ENCODE measurements at places on chromosomes 16 and 17. TPM values are rescaled to one million over a fixed set of nuclear protein-coding genes. Genes with fewer than 3 reads are reported as not detected.

- H3K27ac ChIP-seq, result no peak overlapping the region
- H3K4me1 ChIP-seq, result no peaks in the 10 kb centered on the region
- no peaks in the 10 kb centered on the region for H3K27me3 ChIP-seq
- H3K36me3 ChIP-seq, result no peaks in the 10 kb centered on the region
- no peak overlapping the region for H3K4me3 ChIP-seq
- DNase-seq, result no peak
These were observed 1308.4 kb downstream of the CDH8 start for GRCh38 chr16:60727851-60728250.

GRCh38 chr16:71410146-71410545 lies 31.7 kb downstream of the TLE7 start:
- no peak overlapping the region for H3K4me3 ChIP-seq
- no peak overlapping the region for H3K27ac ChIP-seq
- DNase-seq, result no peak
- no peaks in the 10 kb centered on the region for H3K36me3 ChIP-seq
- H3K27me3 ChIP-seq, result peaks cover 46% of the 10 kb centered on the region

DNA sequence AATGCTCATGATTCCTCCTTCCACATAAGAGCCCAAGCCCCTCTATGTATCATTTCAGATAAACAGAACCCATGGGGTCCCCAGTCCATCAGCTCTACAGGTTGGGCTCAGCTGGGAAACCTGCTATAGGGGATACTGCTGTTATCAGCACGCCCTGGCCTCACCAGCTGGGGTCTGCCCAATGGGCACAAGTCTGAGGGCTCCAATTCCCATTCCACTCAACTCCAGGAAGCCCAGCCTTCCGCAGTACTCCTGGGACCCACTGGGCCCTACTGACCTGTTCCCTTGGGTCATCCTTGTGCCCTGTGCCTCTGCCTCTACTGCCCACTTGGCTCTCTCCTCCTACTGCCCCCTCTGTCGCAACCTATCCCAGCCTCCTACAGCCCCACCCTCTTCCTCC lies 16.2 kb upstream of the XYLT2 start:
- peaks cover 13% of the 10 kb centered on the region for H3K4me1 ChIP-seq
- DNase-seq, result no peak
- no peak overlapping the region for H3K27ac ChIP-seq
- no peak overlapping the region for H3K4me3 ChIP-seq

DNA sequence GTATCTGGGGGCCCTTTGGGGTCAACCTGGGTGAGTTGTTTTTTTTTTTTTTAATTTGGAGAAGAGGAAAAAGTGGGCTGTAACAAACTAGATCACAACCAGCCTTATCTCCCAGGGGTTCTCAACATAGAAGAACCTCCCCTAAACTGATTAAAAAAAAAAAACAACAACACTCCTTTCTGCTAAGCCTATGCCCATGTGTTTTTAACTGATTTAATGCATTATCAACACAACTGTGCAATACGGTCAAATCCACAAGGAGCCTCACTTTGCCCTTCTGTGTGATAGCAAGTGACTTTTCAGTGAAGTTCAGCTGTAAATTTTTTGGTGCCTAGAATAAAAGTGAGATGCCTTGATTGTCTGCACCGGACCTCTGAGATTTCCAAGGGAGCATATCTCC lies 646 bp downstream of the MYH11 start:
- DNase-seq, result no peak
- H3K4me3 ChIP-seq, result no peak overlapping the region
- H3K36me3 ChIP-seq, result no peaks in the 10 kb centered on the region
- H3K4me1 ChIP-seq, result peaks cover 7% of the 10 kb centered on the region
- peaks cover 49% of the 10 kb centered on the region for H3K27me3 ChIP-seq

DNA sequence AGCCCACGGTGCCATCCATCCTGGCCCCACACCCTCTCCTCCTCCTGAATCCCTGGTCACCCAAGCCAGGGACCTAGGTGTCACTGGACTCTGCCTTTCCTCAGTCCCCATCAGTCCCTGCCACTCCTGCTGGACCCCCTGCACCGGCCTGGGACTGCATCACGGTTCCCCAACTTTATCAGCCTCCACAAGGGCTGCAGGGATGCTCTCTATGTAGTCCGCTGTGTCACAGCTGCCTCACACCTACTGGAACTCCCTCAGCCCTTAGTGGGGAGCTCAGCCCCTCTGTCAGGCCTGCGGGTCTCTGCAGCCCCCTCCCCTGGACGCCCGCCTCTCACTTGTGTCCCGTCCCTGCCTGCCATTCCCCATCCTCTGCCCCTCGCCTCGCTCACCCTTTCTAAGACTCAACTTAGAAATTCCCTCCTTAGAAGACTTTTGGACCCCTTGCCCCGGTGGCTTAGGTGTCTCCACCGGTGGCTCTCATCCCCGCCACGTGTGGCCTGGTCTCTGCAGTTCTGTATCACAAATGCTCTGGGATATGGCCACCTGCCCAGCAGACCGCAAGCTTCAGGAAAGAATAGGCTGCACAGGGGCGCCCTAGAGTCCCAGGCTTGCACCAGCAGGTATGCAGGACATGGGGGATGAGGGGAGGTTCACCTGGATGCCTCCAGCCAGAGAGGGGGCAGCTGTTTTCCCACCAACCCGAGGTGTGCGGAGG lies 62.9 kb downstream of the PRMT7 start:
- no peaks in the 10 kb centered on the region for H3K4me1 ChIP-seq
- no peak overlapping the region for H3K27ac ChIP-seq
- H3K4me3 ChIP-seq, result no peak overlapping the region
- H3K36me3 ChIP-seq, result no peaks in the 10 kb centered on the region
- DNase-seq, result no peak

DNA sequence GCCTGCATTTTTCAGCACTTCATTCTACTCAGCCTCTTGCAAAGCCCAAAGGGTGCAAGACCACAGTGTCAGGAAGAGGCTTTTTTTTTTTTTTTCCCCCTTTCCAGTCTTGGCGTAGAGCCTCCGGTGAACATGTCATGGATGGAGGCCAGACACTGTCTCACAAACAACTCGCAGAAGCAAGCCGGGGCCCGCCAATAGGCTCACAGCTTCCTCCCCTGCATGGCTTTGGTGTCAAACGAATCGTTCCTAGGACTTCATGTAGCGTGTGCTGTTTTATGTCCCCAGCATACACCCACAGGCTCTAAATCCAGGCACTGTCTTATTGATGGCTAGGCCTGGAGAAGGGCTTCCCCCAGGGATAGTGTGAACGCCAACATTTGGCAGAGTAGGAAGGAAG lies 457.7 kb upstream of the MAF start:
- peak overlapping the region; percentile 3 for H3K27ac ChIP-seq
- no peaks in the 10 kb centered on the region for H3K27me3 ChIP-seq
- H3K36me3 ChIP-seq, result no peaks in the 10 kb centered on the region
- DNase-seq, result no peak
- no peak overlapping the region for H3K4me3 ChIP-seq

DNA sequence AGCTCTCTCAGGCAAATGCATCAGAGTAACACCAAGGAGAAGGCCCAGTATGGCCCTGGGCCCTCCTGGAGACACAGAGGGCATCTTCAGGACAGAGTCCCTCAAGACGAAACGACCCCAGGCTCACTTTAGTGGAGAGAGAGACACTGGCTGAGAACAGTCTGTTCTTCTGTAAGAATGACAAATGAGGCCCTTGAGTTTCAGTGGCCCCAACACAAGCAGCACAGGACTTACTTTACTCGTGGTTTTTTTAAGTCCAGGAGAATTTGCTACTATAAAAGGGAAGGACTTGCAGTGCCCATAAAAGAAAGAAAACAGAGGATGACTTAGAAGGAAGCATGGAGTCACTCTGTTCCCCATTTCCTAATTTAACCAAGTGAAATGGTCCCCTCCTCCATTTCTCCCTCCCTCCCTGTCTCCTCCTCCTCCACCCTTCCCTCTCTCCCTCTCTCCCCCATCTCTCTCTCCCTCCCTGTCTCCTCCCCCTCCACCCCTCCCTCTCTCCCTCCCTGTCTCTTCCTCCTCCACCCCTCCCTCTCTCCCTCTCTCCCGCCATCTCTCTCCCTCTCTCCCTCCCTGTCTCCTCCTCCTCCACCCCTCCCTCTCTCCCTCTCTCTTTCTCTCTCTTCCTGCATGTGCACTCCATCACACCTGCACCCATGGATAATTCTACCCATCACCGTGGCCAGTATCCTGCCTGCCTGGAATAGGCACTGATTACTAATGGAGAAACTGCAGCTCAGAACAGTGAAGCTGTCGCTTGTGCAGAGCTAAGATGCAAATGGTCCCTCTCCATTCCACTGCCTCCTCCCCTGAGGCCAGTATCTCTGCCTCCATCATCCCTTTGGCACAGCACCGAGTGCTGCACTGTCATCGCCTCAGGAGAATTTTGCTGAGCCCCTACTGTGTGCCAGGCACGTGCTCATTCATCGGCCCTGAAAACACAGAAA lies 47.3 kb upstream of the RBFOX3 start:
- no peak overlapping the region for H3K27ac ChIP-seq
- no peak for DNase-seq
- H3K4me1 ChIP-seq, result no peaks in the 10 kb centered on the region
- H3K36me3 ChIP-seq, result no peaks in the 10 kb centered on the region
- H3K27me3 ChIP-seq, result peaks cover 100% of the 10 kb centered on the region

C16orf86 gene
- total RNA-seq, result 0.54 TPM

CLEC10A gene
- total RNA-seq, result not detected

MOSMO gene
- 17.1 TPM for total RNA-seq

GRAP gene
- total RNA-seq, result not detected

AATK gene
- total RNA-seq, result 0.59 TPM
